Glutamatergic neuron (in vitro differentiated cells): ENCODE measurements at places on chromosomes 7 and 10. TPM values are rescaled to one million over a fixed set of nuclear protein-coding genes. Genes with fewer than 3 reads are reported as not detected.

The TRPV5 gene
- 0.15 TPM for total RNA-seq

The HNRNPH3 gene
- total RNA-seq, result 194 TPM

DNA sequence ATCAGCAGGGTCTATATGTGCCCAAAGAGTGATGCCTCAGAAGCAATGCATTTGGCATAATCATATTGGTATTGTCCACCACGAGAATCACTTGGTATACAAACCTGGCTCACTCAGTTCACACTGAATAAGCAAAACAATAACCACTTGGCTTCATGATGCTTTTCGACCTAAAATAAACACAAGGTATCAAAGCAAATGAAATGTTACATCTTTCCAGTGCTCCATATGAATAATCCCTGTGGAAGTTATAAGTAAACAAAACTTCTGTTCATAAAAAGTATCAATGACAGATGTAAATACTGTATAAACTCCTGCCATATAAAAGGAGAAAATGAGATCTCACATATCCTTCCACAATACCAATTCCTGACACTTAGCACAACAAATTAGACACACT is 29.8 kb upstream of the EBLN1 start:
- DNase-seq, result no peak

DNA sequence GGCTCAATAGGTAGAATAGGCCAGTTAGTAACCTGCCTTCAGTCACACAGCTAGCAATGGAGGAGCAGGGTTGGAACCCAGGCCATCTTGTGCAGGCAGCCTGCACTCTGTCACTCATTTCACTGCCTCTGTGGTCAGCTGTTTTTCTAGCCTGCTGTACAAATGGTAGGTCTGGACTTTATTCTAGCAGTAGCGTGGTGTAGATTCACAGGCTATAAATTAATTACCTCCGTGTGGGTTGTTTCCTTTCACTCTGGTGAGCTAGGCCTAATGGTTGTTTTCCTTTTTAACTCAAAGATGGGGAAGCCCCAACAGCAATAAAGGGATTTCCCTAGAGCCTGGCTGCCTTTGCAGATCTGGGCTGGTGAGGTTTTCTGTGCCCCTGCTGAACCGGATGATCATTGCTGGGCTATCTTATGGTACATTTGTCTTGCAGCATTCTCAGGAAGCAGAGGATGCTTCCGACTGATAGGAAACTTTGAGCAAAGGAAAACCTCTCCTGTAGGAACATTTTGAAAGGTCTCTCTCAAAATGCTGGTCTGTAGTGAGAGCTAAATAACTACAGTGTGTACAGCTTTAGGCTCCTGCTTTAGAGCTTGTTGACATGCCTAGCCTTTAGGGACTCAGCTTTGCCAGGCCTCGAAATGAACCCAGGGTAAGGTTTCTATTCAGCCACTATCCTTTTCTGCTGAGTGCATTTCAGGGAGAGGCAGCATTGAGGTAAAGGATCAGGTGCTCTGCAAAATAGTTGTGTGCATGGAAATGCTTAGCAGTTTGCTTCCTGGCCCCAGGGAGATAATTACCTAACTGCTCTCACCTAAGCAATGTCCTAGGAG is 157.4 kb downstream of the ST7 start:
- DNase-seq, result no peak

DNA sequence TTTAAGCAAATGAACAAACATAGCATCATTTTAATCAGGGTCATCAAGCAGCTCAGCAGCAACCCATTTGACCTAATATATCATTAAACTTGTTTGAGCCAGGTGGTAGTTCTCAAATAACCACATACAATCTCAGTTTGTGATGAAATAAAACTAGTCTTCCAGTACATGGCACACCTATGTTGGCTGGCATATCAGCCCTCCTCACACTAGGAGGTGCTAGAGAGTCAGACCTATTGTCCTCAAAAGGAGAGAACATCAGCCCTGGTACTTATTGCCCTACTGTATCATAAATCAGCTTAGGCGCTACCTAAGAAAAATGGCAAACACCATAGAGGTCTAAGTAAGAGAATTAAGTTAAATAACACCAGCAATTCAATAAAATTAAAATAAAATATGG is 81.7 kb downstream of the CABCOCO1 start:
- no peak for DNase-seq

DNA sequence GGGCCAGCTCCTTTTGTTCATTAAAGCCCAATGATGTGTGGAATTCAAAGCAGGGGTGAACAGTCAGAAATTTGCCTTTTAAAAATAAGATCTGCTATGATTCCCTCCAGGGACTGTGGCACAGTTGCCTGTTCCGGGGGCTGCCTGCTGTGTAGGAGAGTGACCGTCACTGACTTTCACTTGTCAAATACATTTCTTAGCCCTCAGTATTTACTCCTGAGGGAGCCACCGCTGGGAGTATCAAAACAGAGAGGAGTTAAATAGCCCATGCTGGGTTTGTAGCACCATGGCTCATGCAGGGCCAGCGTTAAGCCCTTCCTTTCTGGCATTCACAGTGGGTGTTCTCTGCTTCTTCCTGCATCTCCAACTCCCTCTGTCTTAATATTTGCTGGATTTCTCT is 897.8 kb downstream of the SORCS3 start:
- no peak for DNase-seq

DNA sequence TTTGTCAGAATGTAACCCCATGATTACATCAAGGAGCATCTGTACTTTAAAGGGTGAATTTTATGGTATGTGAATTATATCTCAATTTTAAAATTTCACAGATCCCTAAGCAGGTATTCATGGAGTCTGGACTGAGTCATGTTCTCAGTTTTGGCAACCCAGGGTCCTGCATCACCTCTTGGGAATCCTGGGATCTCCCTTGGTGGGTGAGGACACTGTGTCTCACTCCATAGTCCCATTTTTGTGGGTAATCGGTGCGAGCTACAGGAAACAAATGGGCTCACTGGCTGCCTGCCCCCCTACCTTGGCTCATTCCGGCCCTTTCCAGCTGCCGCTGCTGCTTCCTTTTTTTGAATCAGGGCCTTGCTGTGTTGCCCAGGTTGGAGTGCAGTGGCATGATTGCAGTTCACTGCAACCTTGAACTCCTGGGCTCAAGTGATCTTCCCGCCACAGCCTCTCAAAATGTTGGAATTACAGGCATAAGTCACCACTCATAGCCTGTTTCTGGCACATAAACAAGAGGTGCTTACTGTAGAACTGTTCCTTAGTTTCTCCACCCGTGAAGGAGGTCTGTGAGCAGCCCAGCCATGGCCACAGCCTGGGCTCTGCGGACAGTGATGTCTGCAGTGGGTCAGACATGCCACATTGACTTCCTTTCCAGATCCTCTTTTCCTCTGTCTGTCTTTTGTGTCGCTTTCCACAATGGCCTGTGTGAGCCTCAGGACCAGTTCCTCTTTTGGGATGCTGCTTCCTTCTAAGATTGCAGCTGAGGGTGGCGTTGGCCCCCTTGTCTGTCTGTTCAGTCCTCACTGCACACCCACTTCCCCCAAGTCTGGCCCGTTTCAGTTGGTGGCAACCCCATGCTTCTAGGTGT is 14.5 kb downstream of the PALD1 start:
- DNase-seq, result no peak

DNA sequence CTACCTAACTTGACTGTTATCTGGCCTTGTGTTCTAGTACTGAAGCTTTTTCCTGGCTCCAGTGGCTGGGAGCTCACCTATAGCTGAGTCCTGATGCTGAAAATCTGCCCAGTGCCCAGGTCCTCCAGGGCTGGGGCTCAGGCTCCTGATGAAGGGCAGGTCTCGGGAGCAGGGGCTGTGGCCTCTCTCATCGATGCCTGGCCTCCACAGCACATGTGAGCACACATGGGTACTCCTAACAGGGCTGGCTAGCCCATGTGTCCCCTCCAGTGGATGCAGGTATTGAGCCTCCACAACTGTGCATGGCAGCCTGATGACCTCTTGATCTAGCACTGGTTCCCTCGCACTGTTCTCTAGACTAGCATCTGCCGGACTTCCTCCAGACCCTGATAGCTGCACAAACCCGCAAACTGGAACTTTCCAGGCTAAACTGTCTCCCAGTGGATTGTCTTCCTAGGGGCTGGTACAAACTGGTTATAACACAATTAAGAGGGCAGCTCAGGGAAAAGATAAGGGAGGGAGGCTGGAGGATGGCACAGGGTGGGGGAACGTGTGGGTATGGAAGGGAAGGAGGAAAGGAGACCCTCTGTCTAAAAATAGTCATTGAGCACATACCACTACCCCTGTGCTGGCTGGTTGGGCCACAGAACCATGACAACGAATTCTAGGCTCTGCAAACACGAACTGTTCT is 35.1 kb downstream of the PLAC9 start:
- DNase-seq, result no peak

DNA sequence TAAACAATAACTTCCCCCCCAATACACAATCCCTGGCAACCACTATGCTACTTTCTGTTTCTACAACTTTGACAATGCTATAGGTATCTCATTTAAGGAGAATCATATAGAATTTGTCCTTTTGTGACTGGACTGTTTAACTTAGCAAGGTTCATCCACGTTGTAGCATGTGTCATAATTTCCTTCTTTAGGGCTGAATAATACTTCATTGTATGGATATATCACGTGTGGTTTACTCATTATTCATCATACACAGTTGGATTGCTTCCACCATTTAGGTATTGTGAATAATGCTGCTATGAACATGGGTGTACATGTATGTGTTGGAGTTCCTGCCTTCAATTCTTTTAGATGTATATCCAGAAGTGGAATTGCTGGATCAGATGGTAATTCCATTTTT is 111.0 kb downstream of the LMBR1 start:
- DNase-seq, result no peak

- no peak for DNase-seq
Observed at GRCh38 chr7:16356301-16356958, 64.9 kb downstream of the CRPPA start.

DNA sequence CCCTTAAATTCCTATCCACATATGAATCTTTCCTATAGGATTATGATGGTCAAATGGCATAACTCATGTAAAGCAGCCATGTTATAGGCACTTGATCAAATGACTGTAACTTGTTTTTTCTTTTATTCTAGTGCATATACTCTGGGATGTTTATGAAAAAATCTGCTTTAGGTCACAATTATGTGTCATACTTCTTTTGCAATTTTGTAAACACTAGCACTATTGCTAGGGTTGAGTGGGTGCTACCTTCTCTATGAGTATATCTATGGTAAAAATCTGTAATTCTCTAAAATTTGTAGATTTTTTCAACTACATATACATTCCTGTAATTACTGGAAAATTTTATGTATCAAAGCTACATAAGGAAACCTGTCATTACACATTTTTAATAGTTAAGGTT is 50.0 kb downstream of the HGF start:
- no peak for DNase-seq

- DNase-seq, result no peak
Observed at GRCh38 chr10:89042562-89042961, 52.0 kb downstream of the FAS start.

DNA sequence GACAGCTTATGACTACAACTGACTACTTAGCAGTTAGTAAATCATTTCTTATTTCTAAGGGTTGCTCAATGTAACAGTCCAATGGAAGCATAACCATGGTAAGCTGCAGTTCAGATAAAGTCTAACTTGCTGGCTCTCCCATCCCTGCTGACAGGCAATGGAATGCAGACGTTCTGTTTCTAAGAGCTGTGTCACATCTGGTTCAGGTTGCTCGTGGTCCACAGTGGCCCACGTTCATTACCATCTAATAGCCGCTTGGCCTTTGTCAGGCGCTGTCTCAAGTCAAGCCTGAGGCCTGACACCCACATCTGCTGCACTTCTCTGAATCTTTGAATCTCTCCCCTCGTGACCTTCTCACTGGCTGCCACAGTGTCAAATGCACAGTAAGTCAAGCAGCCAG is 240.8 kb downstream of the FGFR2 start:
- no peak for DNase-seq

DNA sequence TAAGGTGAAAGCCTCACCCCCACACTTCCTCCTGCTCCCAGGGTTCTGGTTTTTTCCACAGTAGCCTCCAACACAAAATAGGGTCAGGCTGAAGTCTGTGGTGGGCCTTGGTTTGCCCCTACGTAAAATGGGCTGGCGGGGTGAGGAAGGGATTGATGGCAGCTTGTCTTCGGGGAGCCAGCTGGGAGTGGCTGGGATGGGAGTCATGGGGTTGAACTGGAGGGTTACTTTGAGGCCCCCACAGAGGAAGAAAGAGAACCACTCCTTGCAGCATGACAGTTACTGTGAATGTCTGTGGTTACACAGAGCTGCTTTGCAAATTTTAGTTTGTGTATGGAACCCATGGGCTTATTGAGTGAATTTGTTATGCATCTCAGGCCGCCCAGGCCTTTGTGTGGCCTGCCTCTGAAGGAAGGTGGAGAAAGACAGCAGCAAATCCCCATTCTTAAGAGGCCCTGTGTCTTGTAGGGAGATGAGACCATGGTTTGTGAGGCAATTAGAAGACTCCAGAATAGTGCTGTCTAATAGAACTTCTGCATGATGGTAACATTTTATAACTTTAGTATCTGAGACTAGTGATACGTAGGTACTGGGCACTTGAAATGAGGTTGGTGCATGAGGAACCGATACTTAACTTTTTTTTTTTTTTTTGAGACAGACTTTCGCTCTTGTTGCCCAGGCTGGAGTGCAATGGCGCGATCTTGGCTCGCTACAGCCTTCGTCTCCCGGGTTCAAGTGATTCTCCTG is 8.1 kb downstream of the TRIM8 start:
- DNase-seq, result no peak

DNA sequence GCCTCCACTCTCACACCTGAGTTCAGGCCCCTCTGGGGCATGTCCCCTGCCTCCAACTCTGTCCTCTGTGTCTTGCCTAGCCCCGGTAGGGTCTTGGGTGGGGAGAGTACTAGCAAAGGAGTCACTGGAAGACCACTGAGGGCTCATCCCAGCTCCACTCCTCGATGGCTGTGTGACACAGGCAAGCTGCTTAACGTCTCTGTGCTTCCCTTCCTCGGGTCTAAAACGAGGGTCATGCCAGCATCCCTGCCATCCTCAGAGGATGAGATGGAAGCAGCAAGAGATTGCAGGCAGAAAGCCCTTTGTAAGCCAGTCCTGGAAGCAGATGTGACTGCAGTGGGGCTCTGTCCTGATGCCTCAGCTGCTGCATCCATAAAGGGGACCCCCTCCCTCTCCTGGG is 15.2 kb upstream of the C10orf105 start:
- no peak for DNase-seq

DNA sequence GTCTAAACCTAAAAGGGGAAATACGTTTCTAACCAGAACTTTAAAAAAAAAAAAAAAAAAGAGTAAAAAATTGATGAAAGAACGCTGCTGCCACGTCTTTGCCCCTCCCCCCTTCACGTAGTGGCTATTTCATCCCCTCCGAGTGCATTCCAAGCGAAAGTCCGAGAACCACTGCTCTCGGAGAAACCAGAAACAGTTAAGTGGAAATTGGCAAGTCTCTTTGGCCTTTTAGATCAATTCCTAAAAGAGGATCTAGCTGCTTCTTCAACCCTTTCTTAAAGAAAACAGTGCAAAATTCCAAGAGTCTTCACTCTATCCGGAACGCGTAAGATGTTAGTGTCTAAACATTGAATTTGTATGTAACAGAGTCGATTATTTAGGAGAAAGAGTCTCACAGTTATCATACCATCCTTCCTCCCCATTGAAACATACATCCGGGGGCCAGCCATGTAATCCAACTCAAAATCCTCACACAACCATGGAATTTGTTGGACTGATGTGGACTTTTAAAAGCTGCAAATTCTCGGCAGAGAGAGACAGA is 1.1 kb downstream of the P4HA1 start:
- DNase-seq, result no peak

- peak; percentile 66 for DNase-seq
Observed at GRCh38 chr7:70694434-70694970, 437.4 kb upstream of the GALNT17 start.
